Camera-type eye (tissue), 1 donor: ENCODE measurements at places on chromosomes 16 and 17. TPM values are rescaled to one million over a fixed set of nuclear protein-coding genes. Genes with fewer than 3 reads are reported as not detected.

The FLYWCH1 gene
- total RNA-seq: 35.2 TPM

The NPLOC4 gene
- 75.5 TPM for total RNA-seq

The PTX4 gene
- total RNA-seq: 1.6 TPM

The NUFIP2 gene
- total RNA-seq: 68.6 TPM

The ATP2A1 gene
- 46.8 TPM for total RNA-seq

The KRT222 gene
- total RNA-seq: 11.5 TPM

The TLCD2 gene
- 4.1 TPM for total RNA-seq

The NETO2 gene
- total RNA-seq: 21.6 TPM

The POLG2 gene
- 20.2 TPM for total RNA-seq

The TLCD3B gene
- total RNA-seq: 39.7 TPM

The RTN4RL1 gene
- total RNA-seq: 18.1 TPM

The NGFR gene
- 47.4 TPM for total RNA-seq

The OR3A3 gene
- not detected for total RNA-seq

The CHTF8 gene
- total RNA-seq: 93.7 TPM

The EPOP gene
- total RNA-seq: 1.1 TPM

The ITGA2B gene
- total RNA-seq: 9.0 TPM
